ENCODE measurements at places on chromosomes 1 and 21. TPM values are rescaled to one million over a fixed set of nuclear protein-coding genes. Genes with fewer than 3 reads are reported as not detected.

NEXN gene
- 3.9 TPM for total RNA-seq

MLLT11 gene
- 27.6 TPM for total RNA-seq

ZBTB7B gene
- total RNA-seq, result 23.6 TPM

CDC7 gene
- total RNA-seq, result 2.7 TPM

GNAT2 gene
- total RNA-seq, result not detected

TNNI3K gene
- not detected for total RNA-seq

OR2M3 gene
- not detected for total RNA-seq

HIVEP3 gene
- total RNA-seq, result 7.6 TPM

OLFM3 gene
- not detected for total RNA-seq

OR14C36 gene
- total RNA-seq, result not detected

HPDL gene
- 0.24 TPM for total RNA-seq

IFNGR2 gene
- 91.9 TPM for total RNA-seq

KRTAP13-2 gene
- not detected for total RNA-seq

PGLYRP4 gene
- total RNA-seq, result not detected

MX2 gene
- total RNA-seq, result 12.4 TPM

C2CD4D gene
- total RNA-seq, result not detected

OVAAL gene
- total RNA-seq, result 0.24 TPM

S100A3 gene
- 6.9 TPM for total RNA-seq

CR1L gene
- not detected for total RNA-seq

HSD3B1 gene
- not detected for total RNA-seq

EXO1 gene
- 4.3 TPM for total RNA-seq

FAM76A gene
- 6.8 TPM for total RNA-seq

A3GALT2 gene
- total RNA-seq, result not detected

TOR1AIP2 gene
- 88.7 TPM for total RNA-seq

FAM72C gene
- 1.4 TPM for total RNA-seq

CXADR gene
- total RNA-seq, result 10.7 TPM

ZYG11A gene
- total RNA-seq, result 0.73 TPM

ADGRB2 gene
- total RNA-seq, result 1.6 TPM

DYNLT4 gene
- total RNA-seq, result 1.4 TPM

KLHDC9 gene
- total RNA-seq, result 7.2 TPM
